Activated CD8-positive, alpha-beta T cell treated with anti-CD3 and anti-CD28 coated beads for 36 hours (primary cell): ENCODE measurements at places on chromosomes 1 and 21. TPM values are rescaled to one million over a fixed set of nuclear protein-coding genes. Genes with fewer than 3 reads are reported as not detected.

SPRR4 gene
- not detected for total RNA-seq

DNA sequence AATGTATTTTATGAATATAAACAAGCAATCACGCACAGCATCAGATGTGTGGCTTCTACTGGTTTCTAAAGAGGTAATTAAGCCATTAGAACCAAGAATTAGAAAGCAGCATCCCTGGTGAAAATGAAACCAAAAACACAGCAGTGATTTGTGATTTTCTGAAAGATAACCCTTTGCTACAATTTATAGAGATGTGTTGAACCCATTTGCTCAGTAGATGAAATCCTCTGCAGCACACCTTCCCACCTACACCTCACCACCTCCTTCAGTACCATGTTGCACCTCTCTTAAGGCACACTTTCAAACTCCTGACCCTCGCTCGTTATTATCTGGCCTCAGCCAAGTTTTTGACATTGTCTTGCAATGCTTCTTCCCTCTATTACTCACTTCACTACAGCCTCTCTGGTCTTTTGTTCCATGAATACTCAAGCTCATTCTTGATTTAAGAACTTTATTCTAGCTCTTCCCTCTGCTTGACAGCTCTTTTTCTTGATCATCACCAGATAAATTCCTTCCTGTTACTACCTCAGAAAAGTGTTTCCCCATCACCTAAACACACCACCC lies 38.6 kb downstream of the NSL1 start:
- peaks cover 45% of the 10 kb centered on the region for H3K4me1 ChIP-seq
- peak overlapping the region; percentile 6 for H3K27ac ChIP-seq
- H3K4me3 ChIP-seq, result peak overlapping the region; percentile 2
- DNase-seq, result no peak

DNA sequence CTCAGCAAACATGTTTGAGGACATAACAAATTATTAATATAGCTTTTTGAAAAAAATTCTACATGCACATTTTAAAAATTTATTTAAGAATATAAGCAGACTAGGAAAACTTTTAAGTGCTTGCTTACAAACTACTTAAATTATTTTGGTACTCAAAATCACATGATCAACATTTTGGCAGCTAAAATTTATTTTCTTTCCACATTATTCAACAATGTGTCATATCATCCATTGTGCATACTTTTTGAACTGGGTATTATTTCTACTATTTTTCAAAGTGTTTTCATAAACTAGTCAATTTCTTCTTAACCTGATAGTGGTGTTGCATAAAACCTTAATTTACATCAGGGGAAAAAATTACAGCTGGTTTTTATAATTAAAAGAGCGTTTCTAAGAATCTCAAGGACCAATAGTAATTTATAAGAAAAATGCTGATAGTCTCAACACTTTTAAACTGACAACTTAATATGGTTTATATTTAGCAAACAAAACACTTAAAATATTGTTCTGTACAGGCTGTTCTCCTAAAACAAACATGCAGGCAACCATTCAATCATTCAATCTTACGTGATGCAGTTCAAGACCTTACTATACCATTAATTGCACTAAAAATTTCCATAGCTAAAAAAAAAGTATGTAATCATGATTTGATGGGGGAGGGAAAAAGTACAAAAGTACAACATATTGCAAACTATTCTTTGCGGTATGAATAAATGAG lies 105.0 kb downstream of the GPATCH2 start:
- no peak overlapping the region for H3K4me3 ChIP-seq
- H3K4me1 ChIP-seq, result no peaks in the 10 kb centered on the region
- H3K27ac ChIP-seq, result no peak overlapping the region
- DNase-seq, result no peak
- H3K27me3 ChIP-seq, result no peaks in the 10 kb centered on the region
- H3K36me3 ChIP-seq, result no peaks in the 10 kb centered on the region

GRCh38 chr1:185137896-185138545 lies 18.7 kb downstream of the TRMT1L start:
- no peak for DNase-seq
- H3K36me3 ChIP-seq, result peaks cover 22% of the 10 kb centered on the region
- no peak overlapping the region for H3K4me3 ChIP-seq
- H3K4me1 ChIP-seq, result peaks cover 3% of the 10 kb centered on the region

RIPPLY3 gene
- not detected for total RNA-seq

C1orf116 gene
- total RNA-seq, result 0.07 TPM

ATAD3C gene
- total RNA-seq, result 0.99 TPM

DNA sequence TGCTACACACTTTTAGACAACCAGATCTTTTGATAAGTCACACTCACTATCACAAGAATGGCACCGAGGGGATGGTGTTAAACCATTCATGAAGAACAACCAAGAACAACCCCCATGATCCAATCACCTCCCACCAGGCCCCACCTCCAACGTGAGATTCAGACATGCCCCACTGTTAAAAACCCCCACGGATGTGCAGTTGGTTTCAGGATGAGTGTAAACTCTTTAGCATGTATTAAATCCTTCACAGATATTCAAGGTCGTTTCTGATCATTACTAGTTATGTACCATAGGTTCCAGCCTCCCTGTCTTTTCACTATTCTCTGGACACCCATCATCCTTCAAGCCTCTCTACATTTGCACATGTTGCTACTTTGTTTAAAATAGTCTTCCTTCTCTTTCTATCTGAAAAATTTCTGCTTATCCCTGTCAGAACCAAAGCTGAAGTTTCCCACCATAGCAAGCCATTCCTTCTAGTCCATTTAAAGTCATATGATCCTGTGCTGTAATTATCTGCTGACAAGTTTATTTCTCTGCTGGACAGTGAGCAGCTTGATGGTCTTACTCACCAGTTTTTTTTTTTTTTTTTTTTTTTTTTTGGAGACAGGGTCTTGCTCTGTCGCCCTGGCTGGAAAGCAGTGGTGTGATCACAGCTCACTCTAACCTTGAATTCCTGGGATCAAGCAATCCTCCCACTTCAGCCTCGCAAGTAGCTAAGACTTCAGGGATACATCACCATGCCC lies 36.8 kb downstream of the MAP10 start:
- no peaks in the 10 kb centered on the region for H3K36me3 ChIP-seq
- H3K4me3 ChIP-seq, result no peak overlapping the region
- no peak overlapping the region for H3K27ac ChIP-seq
- no peaks in the 10 kb centered on the region for H3K27me3 ChIP-seq

NUP210L gene
- not detected for total RNA-seq

VN1R5 gene
- not detected for total RNA-seq

- no peaks in the 10 kb centered on the region for H3K36me3 ChIP-seq
- H3K27ac ChIP-seq, result no peak overlapping the region
- H3K4me3 ChIP-seq, result no peak overlapping the region
- H3K4me1 ChIP-seq, result no peaks in the 10 kb centered on the region
These were observed 77.6 kb upstream of the RGS18 start for GRCh38 chr1:192080684-192081083.

GRCh38 chr21:39141502-39141901 lies 41.7 kb downstream of the PSMG1 start:
- no peaks in the 10 kb centered on the region for H3K27me3 ChIP-seq
- DNase-seq, result no peak
- no peak overlapping the region for H3K4me3 ChIP-seq
- no peak overlapping the region for H3K27ac ChIP-seq

DNA sequence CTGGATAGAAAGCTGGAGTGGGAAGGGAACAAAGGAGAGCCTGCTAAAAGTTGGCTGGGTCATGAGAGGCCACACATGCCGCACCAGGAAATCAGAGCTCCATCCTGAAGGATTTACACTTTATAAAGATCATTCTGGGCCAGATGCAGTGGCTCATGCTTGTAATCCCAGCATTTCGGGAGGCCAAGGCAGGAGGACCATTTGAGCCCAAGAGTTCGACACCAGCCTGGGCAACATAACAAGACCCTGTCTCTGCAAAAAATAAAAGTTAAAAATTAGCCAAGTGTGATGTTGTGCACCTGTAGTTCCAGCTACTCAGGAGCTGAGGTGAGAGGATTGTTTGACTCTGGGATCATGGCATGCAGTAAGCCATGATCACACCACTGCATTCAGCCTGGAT lies 28.7 kb upstream of the RASAL2 start:
- no peak overlapping the region for H3K27ac ChIP-seq
- H3K27me3 ChIP-seq, result no peaks in the 10 kb centered on the region
- DNase-seq, result no peak
- H3K4me1 ChIP-seq, result no peaks in the 10 kb centered on the region
- no peaks in the 10 kb centered on the region for H3K36me3 ChIP-seq

GRCh38 chr1:64759968-64760367 lies 15.1 kb downstream of the RAVER2 start:
- no peak overlapping the region for H3K27ac ChIP-seq
- no peaks in the 10 kb centered on the region for H3K4me1 ChIP-seq
- H3K4me3 ChIP-seq, result no peak overlapping the region
- peaks cover 3% of the 10 kb centered on the region for H3K27me3 ChIP-seq

C1orf141 gene
- not detected for total RNA-seq

GRCh38 chr1:26015358-26015757 lies 6.2 kb upstream of the EXTL1 start:
- H3K27me3 ChIP-seq, result no peaks in the 10 kb centered on the region
- H3K36me3 ChIP-seq, result no peaks in the 10 kb centered on the region
- no peak for DNase-seq
- no peak overlapping the region for H3K4me3 ChIP-seq

KPRP gene
- total RNA-seq, result not detected

CDC7 gene
- 28.0 TPM for total RNA-seq

GRCh38 chr1:219422811-219423598 lies 189.9 kb downstream of the ZC3H11B start:
- peaks cover 2% of the 10 kb centered on the region for H3K27me3 ChIP-seq
- no peak overlapping the region for H3K4me3 ChIP-seq
- no peak overlapping the region for H3K27ac ChIP-seq
- no peak for DNase-seq
- no peaks in the 10 kb centered on the region for H3K36me3 ChIP-seq
- no peaks in the 10 kb centered on the region for H3K4me1 ChIP-seq

DNA sequence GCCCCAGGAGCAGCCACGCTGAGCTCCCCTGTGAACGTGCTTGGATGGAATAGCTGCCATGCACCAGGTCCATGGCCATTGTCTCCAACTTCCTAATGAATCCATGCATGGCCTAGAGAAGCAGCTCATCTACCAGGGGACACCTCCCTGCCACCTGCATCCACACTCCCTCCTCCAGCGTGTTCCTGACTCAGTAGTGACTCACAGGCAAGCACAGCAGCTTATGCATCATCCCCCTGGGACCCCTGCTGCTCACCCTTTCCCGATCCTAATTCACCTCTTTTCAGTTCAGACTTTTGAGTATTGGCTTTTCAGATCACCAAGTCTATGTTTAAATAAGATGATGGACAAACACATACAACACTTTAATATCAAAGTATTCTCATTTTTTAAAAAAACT lies 39.9 kb upstream of the TADA1 start:
- no peak overlapping the region for H3K27ac ChIP-seq
- H3K4me1 ChIP-seq, result peaks cover 4% of the 10 kb centered on the region
- H3K27me3 ChIP-seq, result peaks cover 23% of the 10 kb centered on the region
- H3K36me3 ChIP-seq, result peaks cover 4% of the 10 kb centered on the region
- H3K4me3 ChIP-seq, result no peak overlapping the region
